ENCODE measurements at places on chromosomes 5 and 9.

- no peak for DNase-seq
Observed at GRCh38 chr9:137813651-137814415, 63.7 kb upstream of the CACNA1B start.

- no peak for DNase-seq
Observed at GRCh38 chr5:84290161-84290560, 94.5 kb downstream of the EDIL3 start.

DNA sequence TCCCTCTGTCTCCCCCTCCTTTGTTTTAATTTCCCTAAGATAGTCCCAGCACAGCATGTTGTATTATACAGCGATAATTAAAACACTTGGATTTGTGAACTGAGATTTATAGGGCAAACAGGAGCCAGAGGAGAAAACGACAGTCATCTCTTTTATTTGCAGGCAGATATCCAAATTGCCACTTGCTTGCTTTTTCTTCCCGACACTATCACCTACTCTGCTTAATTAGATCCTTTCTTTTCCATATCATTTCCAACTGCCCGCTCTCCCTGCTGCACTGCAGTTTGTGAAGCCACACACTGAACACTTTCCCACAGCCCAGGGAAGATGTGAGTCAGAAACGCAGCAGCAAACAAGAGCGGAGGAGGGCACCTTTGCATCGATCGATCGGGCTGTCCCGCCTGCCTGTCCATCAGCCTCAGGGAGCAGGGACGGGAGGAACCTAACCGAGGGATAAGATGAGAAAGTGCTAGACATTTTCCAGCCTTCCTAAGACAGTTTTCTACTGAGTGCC, 35.8 kb upstream of the SPRY4 start:
- no peak for DNase-seq

DNA sequence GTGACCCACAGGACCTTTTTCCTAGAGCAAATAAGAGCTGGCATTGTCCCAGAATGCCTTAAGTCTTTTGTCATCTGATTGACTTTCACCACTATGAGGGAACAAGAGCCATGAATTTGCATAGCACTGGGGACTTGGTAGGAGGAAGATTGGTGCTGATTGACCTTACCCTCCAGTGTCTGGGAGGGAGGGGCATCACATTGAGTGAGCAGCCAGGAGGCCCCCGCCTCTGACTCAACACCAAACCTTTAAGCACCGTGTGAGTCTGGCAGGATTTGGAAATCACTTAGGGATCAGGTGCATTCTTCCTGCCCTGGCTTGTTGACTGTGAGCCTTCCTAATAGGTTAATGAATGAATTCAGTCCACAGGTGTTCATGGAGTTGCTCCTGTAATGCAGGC, 40.7 kb downstream of the WNK2 start:
- no peak for DNase-seq

DNA sequence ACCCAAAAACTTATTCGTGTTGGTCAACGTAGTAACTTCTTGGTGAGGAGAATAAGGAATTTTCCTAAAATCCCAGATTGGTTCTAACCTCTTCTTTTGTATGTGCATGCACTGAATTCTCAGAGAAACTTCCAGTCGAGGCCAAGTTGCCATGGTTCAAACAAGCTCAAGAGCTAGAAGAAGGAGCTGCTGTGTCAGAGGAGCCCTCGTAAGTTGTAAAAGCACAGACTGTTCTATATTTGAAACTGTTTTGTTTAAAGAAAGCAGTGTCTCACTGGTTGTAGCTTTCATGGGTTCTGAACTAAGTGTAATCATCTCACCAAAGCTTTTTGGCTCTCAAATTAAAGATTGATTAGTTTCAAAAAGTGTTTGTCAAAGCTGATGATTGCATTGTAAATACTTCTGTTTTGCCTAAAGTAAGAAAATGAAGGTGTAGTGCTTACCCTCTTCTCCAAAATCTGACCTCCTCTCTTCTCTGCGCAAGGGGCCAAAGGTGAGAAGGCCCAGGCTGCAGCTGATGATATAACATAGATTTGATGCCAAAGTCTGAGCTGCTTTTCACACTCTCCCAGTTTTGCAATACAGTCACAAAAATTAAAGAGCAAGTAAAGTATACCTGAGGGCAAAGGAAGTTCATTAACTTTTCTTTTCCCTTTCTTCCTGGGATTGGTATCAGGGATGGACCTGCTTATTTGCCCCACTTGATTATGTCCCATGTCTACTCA, 210.8 kb downstream of the ADAMTSL1 start:
- no peak for DNase-seq

DNA sequence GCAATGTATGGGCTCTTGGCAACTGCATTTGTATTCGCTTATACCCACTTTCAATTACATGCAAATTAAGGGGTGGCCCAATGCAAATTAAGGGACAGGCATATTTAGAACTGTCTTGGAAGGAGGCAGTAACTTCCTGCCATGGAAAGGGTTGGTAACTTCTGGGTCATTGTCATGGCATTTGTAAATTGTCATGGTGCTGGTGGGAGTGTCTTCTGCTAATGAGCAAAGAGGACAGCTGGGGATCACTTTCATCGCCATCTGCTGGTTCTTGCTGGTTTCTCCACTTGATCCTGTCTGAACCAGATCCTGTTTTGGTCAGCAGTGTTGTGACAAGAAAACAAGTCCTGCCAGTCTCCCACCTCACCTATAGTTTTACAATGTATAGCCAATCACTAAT, 23.3 kb upstream of the UGT3A2 start:
- no peak for DNase-seq

- no peak for DNase-seq
Observed at GRCh38 chr9:111096051-111096450, 57.8 kb upstream of the LPAR1 start.

- DNase-seq, result no peak
Observed at GRCh38 chr9:110751971-110752370, 83.4 kb downstream of the MUSK start.

GRCh38 chr9:752201-752600, 89.3 kb upstream of the DMRT1 start:
- no peak for DNase-seq

DNA sequence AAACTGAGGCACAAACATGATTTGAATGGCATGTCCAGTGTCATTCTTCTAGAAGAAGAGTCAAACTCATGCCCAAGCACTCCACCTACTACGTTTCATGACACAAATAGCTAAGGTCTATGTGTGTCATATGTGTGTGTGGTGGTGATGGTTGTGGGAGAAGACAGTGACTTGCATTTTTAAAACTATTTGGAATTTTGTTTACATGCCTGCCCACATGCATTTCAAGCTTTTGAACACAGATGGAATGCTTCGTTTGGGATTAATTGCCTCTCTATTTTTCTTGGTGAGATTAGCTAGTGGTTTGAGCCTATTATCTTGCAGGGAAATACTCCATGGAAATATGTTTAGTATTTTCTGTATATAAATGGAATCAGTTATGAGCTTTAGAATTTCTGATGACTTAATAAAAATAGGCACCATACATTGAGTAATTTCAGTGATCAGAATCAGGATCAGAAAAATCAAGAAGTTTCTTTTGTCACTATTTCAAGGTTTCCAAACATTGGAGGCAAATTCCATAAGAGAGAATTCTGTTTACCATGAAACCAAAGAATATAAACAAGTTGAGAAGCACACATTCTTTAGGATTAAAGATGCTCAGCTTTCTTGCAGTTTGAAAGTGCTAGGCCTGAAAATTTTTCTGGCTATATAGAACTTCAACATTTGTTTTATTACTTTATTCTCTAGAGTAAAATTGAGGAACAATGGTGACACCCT, 260.3 kb upstream of the SEMA6A start:
- DNase-seq, result no peak

GRCh38 chr5:110838961-110839360, 100.2 kb downstream of the SLC25A46 start:
- no peak for DNase-seq
